ENCODE measurements at places on chromosomes 7 and 10.

DNA sequence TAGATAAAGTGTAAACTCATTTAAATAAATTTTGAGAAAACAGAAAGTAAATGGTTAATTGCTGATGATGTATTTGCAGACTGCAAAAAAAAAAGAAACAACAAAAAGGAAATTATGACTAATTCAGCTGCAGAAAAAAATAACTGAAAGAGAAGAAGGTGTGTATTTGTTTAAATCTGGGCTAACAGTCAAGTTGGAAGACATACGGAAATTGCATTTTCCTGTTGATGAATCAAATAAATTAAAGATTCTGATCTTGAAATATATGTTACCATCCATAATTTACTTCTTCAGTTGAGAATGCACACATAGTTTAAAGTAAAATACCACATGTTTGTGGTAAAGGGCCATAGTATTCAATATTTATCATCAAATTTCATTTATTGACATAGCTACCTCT, 19.3 kb upstream of the ING3 start:
- no peak for DNase-seq
- H3K27me3 ChIP-seq = no peaks in the 10 kb centered on the region
- no peaks in the 10 kb centered on the region for H3K36me3 ChIP-seq
- H3K4me1 ChIP-seq = no peaks in the 10 kb centered on the region

DNA sequence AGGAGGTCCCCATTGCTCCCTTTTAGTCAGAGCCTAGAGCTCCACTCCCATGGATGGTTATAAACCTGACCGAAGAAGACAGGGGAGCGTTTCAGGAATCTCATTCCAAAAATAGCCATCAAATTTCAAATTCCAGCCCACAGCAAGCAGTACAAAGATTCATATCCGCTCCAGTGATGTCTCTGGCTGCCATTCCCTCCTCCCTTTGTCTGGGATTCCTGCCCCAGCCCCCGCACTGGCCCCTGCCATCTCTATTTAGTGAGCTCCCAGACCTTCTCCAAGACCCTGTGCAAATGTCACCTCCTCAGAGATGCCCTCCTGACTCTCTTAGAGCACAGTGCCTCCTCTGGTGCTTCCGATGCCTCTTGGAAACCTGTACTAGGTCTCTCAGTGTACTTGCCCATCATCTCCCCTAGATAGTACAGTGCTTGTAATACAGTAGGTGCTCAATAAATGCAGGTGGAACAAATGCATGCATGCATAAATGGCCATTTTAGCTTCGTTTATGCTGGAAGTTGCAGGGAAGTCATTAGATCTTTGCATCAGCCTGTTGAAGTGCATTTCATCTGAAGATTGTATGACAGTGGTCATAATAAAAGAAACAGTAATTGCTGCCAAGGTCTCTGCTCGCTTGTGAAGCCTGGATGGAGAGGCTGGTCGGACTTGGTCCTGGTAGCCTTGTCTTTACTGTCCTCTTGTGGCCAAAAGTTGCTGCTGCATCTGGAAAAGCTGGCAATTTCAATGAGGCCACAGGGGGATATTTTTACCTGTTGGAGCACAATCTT, 32.0 kb upstream of the HABP2 start:
- H3K4me1 ChIP-seq = no peaks in the 10 kb centered on the region
- peak; percentile 71 for DNase-seq
- no peak overlapping the region for H3K27ac ChIP-seq
- H3K36me3 ChIP-seq = no peaks in the 10 kb centered on the region
- no peak overlapping the region for H3K4me3 ChIP-seq

DNA sequence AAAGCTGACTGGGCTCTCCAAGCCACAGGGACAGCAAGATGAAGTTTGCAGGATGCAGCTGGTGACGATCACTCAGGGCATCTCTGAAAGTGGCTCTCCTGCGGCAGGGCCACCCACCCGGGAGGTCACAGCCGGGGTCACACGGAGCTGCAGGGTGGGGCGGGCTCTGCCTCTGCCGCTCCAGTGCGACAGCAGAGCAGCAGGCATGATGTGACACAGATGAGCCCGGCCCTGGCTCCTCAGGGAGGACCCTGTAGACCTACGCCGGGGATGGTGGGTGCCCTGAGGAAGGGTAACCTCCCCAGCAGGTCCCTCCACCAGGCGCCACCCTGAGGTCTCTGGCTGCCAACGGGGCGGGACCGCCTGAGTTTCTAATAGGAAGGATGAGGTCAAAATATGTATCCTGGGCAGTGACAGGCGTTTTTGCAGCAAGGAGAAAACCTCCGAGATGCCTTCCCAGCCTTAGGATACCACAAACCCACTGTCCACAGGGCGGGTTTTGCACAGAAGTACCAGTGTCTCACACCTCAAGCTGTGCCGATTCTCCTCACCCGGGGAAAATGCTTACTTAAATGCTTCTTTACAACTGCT, 114.8 kb upstream of the DIP2C start:
- no peaks in the 10 kb centered on the region for H3K27me3 ChIP-seq
- H3K4me3 ChIP-seq = no peak overlapping the region
- DNase-seq = no peak
- H3K27ac ChIP-seq = no peak overlapping the region

DNA sequence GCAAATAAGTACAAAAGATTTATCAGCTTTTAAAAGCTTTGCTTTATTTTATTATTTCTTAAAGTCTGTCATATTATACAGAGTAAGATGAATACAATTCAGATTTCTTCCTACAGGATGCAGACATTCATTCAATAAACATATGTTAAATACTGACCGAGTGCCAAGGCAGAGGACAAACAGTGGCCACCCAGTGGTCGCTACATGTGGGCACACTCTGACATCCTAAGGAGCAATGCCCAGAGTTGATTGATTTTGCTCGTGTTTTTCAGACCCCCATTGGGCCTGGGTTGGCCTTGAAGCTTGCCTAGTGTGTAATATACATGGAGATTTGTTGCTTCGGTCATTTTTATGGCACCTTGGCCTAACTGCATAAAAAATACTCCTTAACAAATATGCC, 201.2 kb downstream of the CCDC3 start:
- H3K27me3 ChIP-seq = no peaks in the 10 kb centered on the region
- H3K4me3 ChIP-seq = no peak overlapping the region
- no peaks in the 10 kb centered on the region for H3K4me1 ChIP-seq
- no peaks in the 10 kb centered on the region for H3K36me3 ChIP-seq

- no peaks in the 10 kb centered on the region for H3K36me3 ChIP-seq
- H3K27ac ChIP-seq = no peak overlapping the region
Measured at GRCh38 chr7:84484502-84485079, 290.0 kb upstream of the SEMA3A start.

Measured in uterus (tissue), 4 donors.